ENCODE measurements at places on chromosomes 1 and 21. TPM values are rescaled to one million over a fixed set of nuclear protein-coding genes. Genes with fewer than 3 reads are reported as not detected.

The UTP25 gene
- 5.4 TPM for total RNA-seq

The PIK3CD gene
- 7.9 TPM for total RNA-seq

The KIRREL1 gene
- 33.2 TPM for total RNA-seq

The DNAJC6 gene
- total RNA-seq = 39.7 TPM

The PIK3R3 gene
- total RNA-seq = 6.4 TPM

The NGF gene
- 0.14 TPM for total RNA-seq

The CYP4A22 gene
- not detected for total RNA-seq

The HSD3B1 gene
- 0.27 TPM for total RNA-seq

The SV2A gene
- 21.9 TPM for total RNA-seq

The DISC1 gene
- total RNA-seq = 11.5 TPM

The CD53 gene
- not detected for total RNA-seq

The PADI2 gene
- total RNA-seq = 0.54 TPM

The CRP gene
- total RNA-seq = not detected

GRCh38 chr1:246283771-246284410 is 223.2 kb downstream of the SMYD3 start:
- peak; percentile 25 for DNase-seq

DNA sequence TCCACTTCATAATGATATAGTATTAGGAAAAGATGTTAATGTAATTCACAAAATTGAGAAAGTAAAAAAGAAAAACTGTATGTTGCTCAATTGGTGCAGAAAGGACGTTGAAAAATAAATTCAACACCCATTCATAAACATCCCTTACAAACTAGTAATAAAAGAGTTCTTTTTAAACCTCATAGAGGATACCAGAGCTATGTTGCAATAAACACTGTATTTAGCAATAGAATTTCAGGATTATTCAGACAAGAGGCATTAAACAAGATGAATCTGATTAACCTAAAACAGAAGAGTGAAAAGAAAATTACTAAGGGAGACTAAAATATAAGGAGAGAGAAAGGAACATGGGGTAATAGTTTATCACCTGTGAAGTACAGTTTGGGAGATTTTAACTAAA is 154.8 kb downstream of the NTPCR start:
- peak; percentile 75 for DNase-seq

DNA sequence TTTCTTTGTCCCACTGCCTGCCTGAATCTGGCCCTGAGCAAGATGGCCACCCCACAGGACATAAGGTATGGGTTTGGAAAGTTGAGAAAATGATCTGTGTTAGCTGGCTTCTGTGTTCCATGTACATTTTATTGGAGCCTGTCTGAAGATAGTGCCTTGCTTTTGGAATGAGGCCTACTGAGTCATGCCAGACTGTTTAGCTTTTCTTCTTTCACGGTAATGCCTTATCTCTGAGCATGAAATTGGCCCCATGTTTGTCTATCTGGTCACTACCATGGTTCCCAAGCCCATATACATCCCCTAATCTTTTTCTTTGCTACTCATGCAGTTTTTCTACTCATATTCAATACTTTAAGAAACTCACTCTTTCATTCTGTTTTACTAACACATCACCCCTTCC is 85.1 kb upstream of the LMO4 start:
- DNase-seq = peak; percentile 42

DNA sequence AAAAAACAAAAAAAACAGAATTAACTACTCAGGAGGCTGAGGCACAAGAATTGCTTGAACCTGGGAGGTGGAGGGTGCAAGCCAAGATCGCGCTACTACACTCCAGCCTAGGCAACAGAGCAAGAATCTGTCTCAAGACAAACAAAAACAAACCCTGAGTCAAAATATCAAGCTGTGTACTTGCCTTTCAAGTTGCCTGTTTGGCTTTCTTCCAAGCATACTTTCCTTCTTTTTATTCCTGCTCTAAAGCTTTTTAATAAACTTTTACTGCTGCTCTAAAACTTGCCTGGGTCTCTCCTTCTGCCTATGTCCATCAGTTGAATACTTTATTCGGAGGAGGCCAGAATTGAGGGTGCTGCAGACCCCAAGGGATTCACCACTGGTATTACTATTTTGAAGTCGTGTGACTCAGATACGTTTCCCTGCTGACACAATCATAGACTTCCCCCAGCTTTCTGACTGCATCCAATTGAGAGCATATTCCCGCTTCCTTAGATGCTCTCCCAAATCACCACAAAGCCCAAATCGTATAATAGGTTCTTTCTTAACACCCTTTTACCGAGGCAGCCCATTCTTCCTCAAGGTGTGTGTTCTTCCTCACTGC is 3.5 kb upstream of the ACBD6 start:
- DNase-seq = no peak

GRCh38 chr1:10980841-10981727 is 31.4 kb upstream of the TARDBP start:
- peak; percentile 52 for DNase-seq

GRCh38 chr1:29121936-29122681 is 1.6 kb downstream of the TMEM200B start:
- peak; percentile 52 for DNase-seq

DNA sequence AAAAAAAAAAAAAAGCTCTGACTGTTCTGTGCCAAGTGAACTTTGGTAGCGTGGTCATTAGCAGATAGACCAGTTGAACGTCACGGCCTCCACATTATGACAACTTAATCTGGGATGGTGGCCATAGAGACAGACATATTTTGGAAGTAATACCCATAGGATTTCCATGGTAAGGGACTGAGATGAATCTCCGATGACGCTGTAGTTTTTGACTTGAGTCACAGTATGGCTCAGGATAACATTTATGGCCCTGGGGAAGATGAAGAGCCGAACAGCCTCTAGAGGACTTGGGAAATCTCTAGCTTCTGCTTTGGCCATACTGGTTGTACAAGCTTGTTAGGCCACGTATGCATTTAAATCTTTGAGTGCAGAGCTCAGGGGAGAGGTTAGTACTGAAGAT is 214.0 kb downstream of the KCNJ6 start:
- no peak for DNase-seq

GRCh38 chr1:1955621-1956094 is 36.6 kb upstream of the TMEM52 start:
- no peak for DNase-seq

DNA sequence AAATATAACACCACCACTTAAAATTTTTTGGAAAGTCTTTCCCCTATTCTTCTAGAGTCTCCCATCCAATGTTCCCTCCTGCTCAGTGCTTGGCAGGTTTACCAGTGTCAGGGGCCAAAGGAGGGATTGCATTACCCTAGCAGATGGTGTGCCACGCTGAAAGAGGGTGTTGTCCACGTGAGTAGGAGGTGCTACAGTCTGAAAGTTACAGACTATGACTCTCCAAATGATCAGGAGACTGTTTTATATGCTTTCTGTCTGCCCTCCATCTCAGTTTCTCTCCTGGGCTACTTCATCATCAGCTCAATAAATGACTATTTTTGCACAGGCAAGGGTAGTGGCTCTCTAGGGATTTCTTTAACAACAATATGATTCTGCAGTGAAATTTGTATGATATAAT is 31.3 kb upstream of the ANGPTL7 start:
- DNase-seq = peak; percentile 65

DNA sequence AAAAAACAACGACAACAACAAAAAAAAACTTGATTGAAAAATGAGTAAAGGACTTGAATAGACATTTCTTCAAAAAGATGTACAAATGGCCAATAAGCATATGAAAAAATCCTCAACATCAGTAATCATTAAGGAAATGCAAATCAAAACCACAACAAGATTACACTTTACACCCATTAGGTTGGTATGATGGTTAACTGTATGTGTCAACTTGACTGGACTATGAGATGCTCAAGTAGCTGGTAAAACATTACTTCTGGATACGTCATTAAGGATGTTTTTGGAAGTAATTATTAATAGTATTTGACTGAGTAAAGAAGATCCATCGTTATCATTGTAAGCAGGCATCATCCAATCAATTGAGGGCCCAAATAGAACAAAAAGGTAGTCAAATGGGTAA is 34.9 kb upstream of the LYPLAL1 start:
- DNase-seq = no peak

DNA sequence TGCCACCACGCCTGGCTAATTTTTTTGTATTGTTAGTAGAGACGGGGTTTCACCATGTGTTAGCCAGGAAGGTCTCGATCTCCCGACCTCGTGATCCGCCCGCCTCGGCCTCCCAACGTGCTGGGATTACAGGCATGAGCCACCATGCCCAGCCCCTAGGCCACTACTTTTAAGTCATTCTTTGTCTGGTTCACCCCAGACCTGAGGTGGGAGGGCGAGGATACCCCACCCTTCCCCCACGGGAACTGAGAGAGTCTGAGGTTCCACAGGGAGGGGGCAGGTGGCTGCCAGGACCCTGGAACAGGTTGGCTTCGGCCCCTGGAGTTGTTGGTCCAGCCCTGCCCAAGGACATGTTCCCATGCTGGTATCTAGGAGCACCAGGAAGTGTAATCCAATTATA is 7.7 kb upstream of the SDC3 start:
- no peak for DNase-seq

DNA sequence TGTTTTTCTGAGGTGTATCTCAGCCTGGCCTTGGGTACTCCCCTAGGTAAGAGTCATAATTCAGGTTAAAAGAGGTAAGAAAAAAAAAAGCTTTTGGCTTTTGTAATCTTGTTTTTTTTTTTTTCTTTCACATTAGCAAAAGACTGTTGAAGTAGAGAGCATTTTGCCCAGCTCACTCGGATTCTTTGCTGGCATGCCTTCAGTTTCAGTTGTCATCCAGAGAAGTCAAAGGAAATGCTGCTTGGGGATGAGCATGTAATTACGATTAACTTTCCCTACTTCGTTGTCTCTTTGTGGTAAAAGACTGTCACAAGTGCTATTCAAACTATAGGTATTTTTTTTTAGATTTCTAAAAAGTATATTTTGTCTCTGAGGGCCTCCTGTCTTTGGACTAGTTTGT is 6.3 kb downstream of the BACH1 start:
- DNase-seq = no peak

- no peak for DNase-seq
Measured at GRCh38 chr1:166888373-166889111, 12.5 kb upstream of the TADA1 start.

GRCh38 chr1:245160288-245160687 is 5.5 kb downstream of the KIF26B start:
- DNase-seq = peak; percentile 71

DNA sequence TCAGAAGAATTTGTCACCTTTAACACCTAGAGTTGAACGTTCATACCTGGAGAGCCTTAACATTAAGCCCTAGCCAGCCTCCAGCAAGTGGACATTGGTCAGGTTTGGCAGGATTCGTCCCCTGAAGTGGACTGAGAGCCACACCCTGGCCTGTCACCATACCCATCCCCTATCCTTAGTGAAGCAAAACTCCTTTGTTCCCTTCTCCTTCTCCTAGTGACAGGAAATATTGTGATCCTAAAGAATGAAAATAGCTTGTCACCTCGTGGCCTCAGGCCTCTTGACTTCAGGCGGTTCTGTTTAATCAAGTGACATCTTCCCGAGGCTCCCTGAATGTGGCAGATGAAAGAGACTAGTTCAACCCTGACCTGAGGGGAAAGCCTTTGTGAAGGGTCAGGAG is 52.3 kb downstream of the UBE4B start:
- no peak for DNase-seq

DNA sequence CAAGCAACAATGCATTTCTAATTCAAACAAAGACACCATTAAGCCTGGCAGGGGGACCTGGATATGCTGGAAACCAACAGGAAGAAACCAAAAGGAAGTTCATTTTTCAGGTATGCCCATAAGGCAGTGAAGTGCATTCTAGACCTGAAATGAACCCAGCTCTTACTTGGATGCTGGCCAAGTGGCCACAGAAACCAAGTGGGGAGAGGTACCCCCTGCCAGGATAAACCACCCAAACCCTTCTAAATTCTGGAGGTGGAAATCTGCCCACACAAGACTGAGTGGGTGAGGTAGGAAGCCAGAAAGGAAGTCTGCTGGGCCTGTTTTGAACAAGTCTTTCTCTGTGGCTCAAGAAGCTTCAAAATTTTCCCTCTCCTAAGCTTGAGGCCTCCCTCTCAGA is 2.6 kb downstream of the CD5L start:
- DNase-seq = no peak

- DNase-seq = no peak
Measured at GRCh38 chr1:229645324-229645993, 19.4 kb downstream of the URB2 start.

DNA sequence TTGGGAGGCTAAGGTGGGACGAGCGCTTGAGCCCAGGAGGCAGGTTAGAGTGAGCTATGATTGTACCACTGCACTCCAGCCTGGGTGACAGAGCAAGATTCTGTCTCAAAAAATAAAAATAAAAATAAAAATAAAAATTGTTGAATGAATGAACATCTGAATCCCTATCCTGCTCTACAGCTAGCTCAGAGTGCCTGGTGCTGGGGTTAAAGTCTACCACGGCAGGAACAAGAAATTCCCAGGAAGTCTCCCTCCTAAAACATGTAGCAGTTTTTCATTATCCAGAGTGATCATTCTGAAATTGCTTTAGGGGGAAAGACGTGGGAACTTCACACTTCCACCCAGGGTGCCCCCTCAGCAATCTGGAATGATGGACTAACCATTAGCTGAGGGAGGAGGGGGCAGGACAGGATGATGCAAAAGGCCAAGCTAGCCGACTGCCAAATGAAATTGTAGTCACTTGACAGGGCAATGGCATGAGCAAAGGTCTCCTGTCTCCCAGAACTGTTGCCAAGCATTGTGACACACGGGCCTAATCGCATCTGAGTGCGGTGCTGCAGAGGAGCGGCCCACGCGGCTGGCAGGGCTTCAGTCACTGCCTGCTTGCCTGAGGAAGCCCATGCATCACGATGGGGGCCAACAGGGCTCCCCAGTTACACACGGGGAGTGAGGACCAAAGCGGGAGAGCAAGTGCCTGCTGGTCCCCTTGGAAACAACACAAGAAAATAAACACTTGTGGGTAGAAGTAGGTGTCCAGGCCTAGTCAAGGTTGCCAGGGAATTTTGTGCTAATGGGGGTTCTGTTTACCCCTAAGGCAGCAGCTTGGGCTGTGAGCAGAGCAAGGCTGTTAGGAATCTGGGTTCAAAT is 85.7 kb downstream of the NENF start:
- peak; percentile 79 for DNase-seq

DNA sequence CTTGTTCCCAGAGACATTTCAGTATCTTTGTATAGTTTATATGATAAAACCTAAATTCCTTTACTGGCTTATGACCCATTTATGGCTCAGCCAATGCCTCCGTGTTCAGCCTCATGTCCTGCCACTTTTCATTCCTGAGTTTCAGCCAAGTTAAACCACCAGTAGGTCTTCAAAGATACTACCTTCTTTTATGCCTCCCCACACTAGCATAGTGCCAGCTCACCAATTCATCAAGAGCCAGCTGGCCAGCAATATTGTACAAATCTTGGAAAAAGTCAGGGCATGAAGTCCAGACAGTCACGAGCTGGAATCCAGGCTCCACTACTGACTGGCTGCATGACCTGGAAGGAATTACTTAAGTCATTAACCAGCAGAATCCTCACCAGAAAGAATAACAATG is 446.0 kb downstream of the GPATCH2 start:
- no peak for DNase-seq

DNA sequence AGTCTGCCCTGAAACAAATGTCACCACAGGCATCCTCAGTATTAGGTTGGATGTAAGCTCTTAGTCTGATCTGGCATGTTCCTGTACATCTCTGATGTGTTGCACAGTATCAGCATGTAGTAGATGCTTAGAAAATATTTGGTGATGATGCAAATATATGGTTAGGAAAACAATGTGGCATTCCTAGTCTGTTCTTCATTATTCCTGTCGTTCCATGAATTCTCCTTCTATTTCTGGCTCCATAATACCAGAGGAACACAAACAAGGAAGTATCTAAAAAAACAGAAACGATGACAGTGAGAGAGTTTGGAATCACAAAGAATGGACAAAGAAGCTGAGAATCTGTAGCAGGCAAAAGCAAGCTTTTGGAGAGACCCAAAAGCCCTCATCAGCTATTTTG is 236.6 kb downstream of the HHAT start:
- DNase-seq = no peak

GRCh38 chr1:33337441-33337840 is 16.5 kb upstream of the A3GALT2 start:
- DNase-seq = no peak

All from cardiac muscle cell (in vitro differentiated cells and primary cell).